ENCODE measurements at places on chromosomes 11 and 22.

DNA sequence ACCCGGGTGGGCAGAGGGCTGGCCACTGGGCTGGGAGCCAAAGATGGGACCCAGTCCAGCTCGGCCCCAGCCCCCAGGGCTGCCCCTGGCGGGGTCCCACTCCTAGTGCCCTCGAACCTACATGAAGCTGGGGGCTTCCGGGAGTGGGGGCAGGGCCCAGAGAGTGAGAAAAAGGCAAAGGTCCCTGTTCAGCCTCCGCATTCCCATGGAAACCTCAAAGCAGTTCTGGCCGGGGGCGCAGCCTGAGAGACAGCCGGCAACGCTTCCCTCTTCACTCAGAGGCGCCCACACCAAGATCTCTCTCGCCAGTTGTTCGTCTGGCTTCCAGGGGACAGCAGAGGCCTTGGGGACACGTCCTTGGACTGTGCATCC, 22.4 kb upstream of the ARHGAP8 start:
- DNase-seq: no peak

DNA sequence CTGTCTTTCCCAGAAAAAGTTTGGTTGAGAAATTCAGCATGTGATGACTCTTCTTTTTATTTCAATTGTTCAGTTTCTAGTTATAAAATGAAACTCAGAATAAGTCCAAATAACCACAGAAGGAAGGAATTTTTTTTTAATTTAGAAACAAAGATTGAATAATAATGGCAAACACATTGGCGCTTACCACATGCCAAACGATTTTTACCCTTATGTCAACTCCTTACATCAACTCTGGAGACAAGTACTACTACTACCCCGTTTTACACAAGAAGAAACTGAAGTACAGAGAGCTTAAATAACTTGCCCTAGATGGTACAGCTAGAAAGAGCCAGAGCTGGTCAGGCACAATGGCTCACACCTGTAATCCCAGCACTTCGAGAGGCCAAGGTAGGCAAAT, 52.4 kb downstream of the AHNAK start:
- DNase-seq: no peak

DNA sequence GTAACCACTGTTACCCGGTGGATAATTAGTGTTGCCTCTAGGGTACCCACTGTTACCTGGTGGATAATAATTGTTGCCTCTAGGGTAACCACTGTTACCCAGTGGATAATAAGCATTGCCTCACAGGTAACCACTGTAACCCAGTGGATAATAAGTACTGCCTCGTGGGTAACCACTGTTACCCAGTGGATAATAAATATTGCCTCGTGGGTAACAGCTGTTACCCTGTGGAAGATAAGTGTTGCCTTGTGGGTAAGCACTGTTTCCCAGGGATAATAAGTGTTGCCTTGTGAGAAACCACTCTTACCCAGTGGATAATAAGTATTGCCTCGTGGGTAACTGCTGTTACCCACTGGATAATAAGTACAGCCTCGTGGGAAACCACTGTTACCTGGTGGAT, 9.3 kb upstream of the NXPE4 start:
- no peak for DNase-seq

GRCh38 chr11:27384227-27384626, 21.2 kb upstream of the CCDC34 start:
- DNase-seq: no peak

- DNase-seq: no peak
Measured at GRCh38 chr11:10201343-10201742, 92.7 kb downstream of the SBF2 start.

All from Right ventricle myocardium superior (tissue), 1 donor.